Stimulated activated effector memory CD8-positive, alpha-beta T cell treated with anti-CD3 and anti-CD28 coated beads, Interleukin-12 subunit alpha, Interleukin-12 subunit beta, amount 100 ng/mL, for 72 hours (primary cell): ENCODE measurements at places on chromosomes 11 and 22.

- no peak for DNase-seq
Observed at GRCh38 chr11:110087812-110088534, 5.2 kb upstream of the ZC3H12C start.

DNA sequence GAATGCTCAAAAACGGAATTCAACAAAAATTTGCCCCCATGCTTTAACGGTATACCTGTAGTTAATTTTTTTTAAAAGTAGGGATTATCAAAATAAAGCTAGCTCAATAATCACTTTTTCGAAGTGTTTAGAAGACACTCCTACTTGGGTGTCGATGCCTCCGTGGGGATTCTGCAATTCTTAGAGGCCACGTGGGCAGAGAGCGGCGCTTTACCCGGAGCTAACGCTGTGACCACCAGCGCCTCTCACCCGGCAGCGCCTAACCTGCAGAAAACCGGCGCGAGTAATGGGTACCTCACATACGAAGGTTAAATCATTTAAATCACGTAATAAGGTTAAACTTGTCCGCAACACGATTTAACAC lies 583 bp downstream of the TAF1D start:
- DNase-seq = no peak

GRCh38 chr11:12073436-12073835 lies 37.0 kb upstream of the MICAL2 start:
- no peak for DNase-seq

GRCh38 chr11:40185793-40186192 lies 1273.7 kb downstream of the LRRC4C start:
- DNase-seq = no peak

DNA sequence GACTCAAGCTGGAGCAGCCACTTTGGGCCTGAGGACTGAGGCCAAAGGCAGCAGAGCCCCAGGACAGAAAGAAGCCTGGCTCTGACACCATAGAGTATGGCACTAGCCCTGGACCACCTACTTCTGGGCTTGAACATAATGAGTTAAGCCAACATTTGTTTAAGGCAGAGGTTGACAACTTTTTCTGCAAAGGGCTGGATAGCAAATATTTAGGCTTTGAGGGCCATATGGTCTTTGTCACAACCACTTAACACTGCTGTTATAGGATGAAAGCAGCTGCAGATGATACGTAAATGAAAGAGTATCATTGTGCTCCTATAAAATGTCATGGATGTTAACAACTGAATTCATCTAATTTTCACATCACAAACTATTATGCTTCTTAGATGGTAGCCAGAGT lies 16.6 kb downstream of the OSBP start:
- DNase-seq = no peak

DNA sequence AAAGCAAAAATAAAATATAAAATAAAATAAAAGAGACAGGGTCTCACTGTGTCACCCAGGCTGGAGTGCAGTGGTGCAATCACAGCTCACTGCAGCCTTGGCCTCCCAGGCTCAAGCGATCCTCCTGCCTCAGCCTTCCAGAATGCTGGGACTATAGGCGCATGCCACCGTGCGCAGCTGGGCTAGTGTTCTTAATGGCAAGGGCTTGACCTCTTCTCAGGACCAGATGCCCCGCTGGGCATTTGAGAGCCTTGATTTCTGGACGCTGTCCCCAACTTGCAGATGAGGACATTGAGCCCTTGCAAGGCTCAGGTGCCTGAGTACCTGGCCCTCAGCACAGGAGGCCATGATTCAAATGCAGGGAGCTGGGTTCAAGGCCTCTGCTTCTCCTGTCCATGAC lies 82.6 kb downstream of the DHCR7 start:
- DNase-seq = no peak

DNA sequence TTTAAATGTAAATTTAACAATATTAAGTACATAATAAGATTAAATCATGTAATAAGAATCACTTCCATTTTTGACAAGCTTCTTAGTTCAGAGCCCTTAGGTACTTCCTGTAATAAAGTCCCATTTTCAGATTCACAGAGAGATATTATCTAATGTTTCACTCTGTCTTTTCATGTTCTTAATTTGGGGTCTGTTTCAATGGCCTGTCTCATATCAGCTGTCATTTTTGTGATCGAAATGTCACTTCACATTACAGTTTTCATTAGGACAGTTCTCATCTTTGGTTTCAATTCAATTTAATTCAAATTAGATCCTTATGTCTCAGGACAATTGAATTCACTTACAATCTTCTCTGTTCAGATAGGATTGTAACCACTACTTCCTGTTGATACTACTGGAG lies 22.6 kb upstream of the OLFML1 start:
- DNase-seq = no peak
